Pulmonary artery endothelial cell (primary cell): ENCODE measurements at places on chromosomes 1 and 21. TPM values are rescaled to one million over a fixed set of nuclear protein-coding genes. Genes with fewer than 3 reads are reported as not detected.

The SYDE2 gene
- 4.0 and 5.9 TPM in 2 replicates for total RNA-seq

The FCRLB gene
- total RNA-seq: 0.33 and 0.60 TPM in 2 replicates

The IFI6 gene
- total RNA-seq: 41.0 and 41.1 TPM in 2 replicates

The RHBDL2 gene
- 0.33 and 1.1 TPM in 2 replicates for total RNA-seq

The CD244 gene
- not detected in 2 replicates for total RNA-seq

The RHD gene
- not detected in 2 replicates for total RNA-seq

The LRRC53 gene
- total RNA-seq: not detected in 2 replicates

The KANK4 gene
- not detected in 2 replicates for total RNA-seq

The HOOK1 gene
- total RNA-seq: not detected in 2 replicates

The MIXL1 gene
- 0.11 TPM in 1 of 2 replicates, not detected in the other for total RNA-seq
